G401 (cell line): ENCODE measurements at places on chromosomes 16 and 17.

GRCh38 chr17:13986855-13987254 is 82.4 kb upstream of the COX10 start:
- DNase-seq, result no peak

DNA sequence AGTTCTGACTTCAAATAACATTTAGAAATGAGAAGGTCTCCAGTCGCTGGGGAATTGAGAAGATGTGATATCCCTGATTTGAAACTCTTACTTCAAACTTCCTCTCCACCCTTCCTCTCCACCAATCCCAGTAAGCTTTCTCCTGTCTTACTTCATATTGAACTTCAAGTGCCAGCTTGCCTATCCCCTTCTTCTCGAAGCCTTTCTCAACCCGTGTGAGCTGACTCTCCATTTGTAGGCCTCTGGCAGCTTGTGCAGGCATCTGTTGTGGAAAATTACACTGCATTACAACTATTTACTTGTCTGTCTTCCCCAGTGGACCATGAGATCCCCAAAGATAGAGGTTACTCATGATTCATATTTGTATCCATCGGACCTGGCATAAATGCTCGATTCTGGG is 280.8 kb upstream of the CDH5 start:
- no peak for DNase-seq

DNA sequence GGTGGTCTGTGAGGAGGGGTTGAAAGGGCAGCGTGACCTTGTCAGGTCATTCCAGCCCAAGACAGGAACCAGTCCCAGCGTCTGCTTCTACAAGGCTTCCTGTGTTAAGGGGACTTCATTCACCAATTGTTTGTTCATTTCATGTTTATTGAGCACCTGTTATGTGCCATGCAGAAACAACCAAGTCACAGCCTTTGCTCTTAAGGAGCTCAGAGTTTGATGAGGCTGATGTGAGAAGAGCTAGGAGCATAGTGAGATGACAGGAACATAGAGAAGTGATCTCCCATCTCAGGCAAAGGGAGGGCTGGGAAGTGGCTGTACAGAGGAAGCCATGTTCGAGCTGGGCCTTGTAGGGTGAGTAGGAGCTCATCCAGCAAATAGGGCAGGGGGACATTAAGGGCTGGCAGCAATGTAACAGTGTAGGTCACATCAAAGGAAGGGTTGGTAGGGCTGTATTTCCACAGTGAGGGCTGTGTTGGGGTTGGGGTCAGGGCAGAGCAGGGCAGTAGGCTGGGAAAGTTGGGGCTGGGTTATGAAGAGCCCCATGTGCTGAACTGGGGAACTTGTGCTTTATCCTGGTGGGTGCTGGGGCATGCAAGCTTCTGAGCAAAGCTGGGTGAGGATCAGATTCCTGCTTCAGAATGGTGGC is 79.8 kb downstream of the ARHGAP23 start:
- no peak for DNase-seq

DNA sequence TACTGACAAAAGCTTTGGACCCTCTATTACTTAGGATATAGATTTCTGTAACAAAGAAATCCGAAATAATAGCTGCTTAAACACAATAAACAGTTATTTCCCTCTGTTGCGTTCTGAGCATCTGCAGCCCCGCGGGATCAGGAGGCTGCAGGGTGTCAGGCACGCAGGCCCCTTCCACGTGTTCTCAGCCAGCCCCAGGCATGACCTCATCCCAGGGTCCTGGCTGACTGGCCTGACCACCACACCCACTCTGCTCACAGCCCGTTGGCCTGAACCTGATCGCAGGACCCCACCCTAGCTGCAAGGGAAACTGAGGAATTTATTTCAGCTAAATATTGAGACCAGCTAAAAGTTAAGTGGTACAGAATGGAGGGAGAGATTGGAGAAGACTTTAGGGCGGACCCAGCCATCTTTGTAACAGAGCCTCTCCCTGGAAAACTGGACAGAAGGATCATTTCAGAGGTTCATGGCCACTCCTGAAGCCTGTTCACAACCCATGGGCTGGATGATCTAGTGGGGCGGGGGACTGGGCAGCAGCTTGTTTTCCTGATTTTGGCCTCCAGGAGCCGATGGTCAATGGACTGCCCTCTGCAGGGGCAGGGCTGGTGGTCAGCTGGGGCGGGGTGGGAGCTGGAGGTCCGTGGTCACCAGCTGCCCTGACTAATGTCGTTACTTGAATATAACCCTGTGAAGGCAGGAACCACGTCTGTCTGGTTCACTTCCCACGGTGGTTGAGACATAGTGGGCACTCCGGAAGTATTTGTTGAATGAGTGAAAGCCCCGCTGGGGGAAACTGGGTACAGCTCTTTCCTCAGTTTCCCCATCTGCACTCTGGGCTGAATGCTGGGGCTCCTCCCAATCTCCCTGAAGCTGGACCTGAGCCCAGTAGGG is 10.9 kb downstream of the CETP start:
- no peak for DNase-seq

- DNase-seq, result peak; percentile 65
Observed at GRCh38 chr17:17722081-17722905, 41.0 kb downstream of the RAI1 start.

- DNase-seq, result no peak
Observed at GRCh38 chr17:60599220-60599619, 773 bp upstream of the PPM1D start.

- no peak for DNase-seq
Observed at GRCh38 chr17:76369804-76370203, 14.6 kb upstream of the SPHK1 start.

DNA sequence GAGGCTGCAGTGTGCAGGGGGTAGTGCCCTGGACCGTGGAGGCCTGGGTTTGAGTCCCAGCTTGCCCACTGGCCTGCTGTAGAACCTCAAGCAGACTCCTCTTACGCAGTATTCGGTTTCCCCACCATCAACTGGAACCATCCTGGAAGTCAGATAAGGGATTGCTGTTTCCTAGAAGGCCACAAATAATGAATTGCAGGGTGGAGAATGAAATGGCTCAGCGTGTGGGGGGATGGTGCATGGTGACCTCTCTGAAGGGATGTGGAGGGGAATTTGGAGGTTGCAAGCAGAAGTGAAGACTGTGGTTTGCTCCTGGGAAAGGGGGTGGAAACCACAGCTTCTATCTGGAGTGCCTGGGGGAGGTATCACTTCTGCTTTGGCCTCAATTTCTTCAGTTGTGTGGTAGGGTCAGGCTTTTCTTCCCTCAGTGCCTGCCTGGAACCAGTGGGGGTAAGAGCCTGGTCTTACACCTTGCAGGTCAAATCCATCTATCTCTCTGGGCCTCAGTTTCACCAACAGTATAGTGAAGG is 1.7 kb downstream of the ADGRG5 start:
- DNase-seq, result no peak

- no peak for DNase-seq
Observed at GRCh38 chr17:75695830-75696271, 25.4 kb upstream of the ITGB4 start.

DNA sequence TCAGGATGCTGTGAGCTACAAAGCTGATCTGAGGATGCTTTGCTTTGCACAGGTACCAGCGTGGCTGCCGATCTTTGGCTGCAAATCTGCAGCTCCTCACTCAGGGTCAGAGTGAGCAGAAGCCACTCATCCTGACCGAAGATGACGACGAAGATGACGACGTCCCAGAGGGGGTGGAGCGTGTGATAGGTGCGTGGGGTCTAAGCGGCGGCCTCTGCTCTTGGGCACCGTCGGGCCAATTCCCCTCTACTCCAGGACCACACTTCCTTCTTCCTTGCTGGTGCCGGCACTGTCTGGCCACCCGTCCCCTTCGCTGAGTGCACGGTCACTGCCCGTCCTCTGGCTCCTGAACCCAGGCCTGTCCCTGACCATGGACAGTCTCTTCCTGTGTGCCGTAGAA is 34.0 kb downstream of the ZNF750 start:
- DNase-seq, result no peak

GRCh38 chr17:43556292-43556691 is 10.2 kb upstream of the ETV4 start:
- no peak for DNase-seq

DNA sequence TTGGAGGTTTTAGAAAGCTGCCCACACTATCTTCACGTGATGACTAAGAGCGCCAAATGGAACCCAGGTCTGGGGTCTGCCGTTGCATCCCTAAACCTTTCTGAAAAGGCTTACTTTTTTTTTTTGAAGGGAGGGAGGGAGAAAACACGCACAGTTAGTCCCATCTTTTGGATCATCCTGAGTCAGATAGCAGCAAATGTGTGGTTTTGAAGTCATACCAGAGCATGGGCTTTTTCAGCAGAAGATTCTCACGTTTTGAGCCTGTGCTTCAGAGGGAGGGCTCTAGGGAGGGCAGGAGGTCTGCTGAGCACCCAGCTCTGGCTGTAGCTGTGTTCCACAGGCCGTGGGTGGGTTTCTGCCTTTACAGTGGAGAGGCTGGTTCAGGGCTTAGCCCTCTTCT is 194.7 kb downstream of the SNX29 start:
- no peak for DNase-seq

DNA sequence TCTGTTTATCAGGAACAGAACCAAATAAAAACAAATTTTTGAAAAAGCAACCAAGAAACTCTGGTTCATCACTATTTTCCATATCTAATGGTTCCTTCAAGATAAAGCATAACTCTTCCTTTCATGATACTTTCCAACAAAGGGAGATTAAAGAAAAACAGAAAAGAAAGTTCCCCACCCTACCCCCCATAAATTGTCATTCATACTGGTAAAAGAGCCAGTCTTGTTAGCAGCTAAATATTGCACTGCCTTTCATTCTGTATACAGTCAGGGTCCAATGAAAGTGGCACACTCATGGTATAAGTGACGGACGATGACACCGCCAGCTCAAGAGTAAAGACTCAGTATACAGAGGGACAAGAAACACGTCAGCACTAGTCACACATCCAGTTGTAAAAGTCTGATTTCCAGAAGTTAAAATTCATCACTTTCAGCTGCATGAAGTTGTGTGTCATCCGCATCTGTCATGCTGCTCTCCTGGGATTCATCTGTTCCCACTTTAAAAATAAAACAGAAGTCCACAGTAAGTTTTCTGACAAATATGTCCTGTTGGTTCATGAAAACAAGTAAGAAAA is 68.5 kb downstream of the CDC27 start:
- no peak for DNase-seq

DNA sequence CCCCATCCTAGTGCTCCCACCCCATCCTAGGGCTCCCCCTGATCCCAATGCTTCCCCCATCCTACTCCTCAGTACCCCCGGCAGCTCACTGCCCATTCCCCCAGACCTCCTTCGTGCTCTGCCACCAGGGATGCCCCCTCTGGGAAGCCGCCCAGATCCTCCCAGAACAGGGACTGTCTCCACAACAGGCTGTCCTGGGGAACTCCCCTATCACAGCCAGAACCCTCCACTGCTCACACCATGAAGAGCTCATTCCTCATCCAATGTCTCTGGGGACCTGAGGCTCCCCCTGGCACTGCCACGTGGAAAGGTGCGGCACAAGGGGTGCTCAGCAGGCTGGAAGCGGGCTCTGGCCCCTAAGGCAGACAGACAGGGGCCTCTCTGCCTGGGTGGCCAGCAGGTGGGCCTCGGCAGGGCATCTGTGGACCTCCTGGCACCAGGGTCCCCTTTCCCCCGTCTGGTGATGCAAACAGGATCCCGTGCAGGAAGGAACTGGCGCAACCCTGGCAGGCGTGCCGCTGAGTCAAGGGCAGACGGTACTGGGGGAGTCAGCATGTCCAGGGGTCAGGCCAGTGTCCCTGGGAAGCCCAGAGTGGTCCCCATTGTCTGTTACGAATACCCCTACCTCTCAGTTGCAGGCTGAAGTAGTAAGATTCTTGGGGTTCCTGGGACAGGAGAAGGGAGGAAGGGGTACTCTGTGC is 14.8 kb upstream of the PVALEF start:
- no peak for DNase-seq

DNA sequence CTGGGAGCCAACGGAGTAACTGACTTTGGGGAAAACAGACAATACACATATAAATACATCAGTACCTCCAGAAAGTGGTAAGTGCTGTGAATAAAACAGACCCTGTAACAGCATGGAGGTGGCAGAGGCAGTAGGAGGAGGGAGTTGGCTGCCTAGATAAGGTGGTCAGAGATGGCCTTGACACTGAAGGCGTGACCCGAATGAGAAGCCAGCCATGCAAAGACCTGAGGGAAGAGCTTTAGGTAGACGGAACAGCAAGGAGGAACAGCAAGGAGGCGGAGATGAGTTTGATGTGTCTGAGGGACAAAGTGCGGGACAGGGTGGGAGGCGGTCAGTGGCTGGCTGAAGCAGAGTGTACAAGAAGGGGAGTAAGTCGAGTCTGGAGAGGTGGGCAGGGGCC is 8.1 kb upstream of the SLC6A4 start:
- DNase-seq, result no peak

GRCh38 chr17:37060928-37061327 is 112.2 kb downstream of the AATF start:
- DNase-seq, result no peak

DNA sequence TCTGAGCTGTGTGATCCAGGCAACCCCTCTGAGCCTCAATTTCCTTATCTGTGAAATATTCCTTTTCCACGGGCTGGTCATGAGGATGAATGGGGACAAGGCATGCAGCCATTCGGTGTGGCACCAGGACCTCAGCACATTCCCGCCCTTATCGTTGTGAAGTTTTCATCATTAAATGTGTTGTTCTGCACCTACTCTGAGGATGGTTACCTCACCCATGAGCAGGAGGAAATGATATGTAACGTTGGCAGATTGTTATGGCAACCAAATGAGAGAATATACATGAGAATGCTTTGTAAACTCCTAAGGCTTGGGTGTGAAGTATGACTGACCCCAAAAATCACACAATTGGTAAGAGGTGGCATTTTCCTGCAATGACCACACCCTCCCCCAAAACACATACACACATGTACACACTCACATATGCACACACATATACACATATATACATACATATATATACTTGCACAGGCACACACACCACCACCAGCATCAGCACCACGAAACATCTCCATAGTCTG is 39.5 kb downstream of the SMARCE1 start:
- DNase-seq, result no peak

DNA sequence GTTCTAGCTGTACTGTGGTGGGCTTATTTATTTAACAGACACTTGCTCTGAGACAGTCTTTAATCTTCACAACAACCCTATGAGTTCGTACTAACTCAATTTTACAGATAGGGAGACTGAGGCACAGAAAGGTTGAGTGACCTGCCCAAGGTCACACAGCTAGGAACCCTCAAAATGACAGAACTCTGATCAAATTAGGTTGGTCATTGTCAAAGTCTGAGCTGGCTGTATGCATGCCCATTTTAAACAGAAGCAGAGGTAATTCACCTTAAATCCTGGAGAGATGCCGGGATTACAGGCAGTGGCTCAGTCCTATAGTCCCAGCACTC is 24.9 kb downstream of the LAT start:
- no peak for DNase-seq

GRCh38 chr16:2388139-2388874 is 40.9 kb upstream of the CCNF start:
- DNase-seq, result no peak

GRCh38 chr16:27769561-27770255 is 219.8 kb downstream of the KATNIP start:
- peak; percentile 26 for DNase-seq
